GM18507 (cell line): ENCODE measurements at places on chromosomes 1 and 21.

DNA sequence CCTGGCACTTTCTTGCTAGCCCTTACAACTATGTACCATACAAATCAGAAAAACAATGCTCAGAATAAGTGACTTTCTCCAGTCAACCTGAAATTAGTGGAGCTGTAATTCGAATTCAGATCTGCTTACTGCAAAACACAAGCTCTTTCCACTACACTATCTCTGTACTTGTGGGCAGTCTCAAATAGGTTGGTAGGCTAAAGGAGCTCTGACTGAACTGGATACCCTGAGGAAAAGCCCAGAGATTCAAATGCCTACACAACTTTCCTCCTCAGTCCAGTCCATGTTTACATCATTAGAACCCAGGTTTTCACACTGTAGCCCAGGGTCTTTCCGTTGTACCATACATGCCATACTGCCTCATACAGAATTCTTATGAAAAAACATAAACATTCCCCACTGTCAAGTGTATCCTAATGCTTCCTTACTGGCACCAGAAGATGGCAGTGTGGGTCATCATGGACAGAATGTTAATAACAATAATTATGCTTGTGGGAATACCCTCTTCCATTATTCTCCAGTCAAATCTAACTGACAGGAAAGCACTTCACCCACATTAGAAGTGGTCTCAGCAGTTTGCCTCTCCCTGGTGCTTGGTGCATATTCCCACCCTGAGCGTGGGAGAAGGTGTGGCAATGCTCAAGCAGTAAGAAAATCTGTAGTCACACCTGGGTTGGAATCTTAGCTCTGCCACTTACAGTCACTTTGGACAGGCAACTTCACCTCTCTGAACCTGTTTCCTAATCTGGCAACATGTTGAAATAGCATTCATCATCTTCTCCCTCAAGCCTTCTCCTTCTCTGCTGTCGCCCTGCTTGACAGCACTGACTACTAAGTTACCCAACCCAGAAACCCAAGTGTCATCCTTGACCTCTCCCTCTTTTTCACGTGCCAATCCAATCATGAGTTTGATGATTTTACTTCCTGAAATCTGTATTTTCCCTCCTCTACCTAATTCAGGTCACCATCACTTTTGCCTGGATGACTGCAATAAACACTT is 14.4 kb upstream of the ZFYVE9 start:
- no peak for DNase-seq

- peak; percentile 14 for DNase-seq
Observed at GRCh38 chr1:213070406-213070805, 19.4 kb downstream of the RPS6KC1 start.

- no peak for DNase-seq
Observed at GRCh38 chr21:45255381-45256020, 32.2 kb downstream of the POFUT2 start.

- DNase-seq = no peak
Observed at GRCh38 chr1:39866767-39867166, 16.5 kb downstream of the TRIT1 start.

GRCh38 chr21:42093186-42093585 is 22.1 kb downstream of the UMODL1 start:
- DNase-seq = no peak

GRCh38 chr1:245500546-245500945 is 345.8 kb downstream of the KIF26B start:
- no peak for DNase-seq

DNA sequence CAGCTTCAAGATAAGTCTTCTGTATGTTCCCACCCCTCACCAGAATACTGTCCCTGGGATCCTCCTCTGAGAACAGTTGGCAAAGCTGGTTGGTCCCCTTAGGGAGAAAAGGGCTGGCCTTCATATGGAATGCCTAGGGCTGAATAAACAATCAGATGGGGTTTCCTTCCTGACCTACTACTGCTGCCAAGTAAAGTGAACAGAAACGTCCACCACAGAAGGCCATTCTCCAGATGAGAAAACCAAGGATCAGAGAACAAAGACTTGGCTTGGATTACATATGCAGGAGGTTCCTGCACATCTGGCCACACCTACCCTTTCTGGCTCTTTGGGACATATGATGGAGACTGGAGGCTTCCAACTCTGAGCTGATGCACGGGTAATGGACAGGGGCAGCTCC is 194.5 kb downstream of the HIVEP3 start:
- no peak for DNase-seq

DNA sequence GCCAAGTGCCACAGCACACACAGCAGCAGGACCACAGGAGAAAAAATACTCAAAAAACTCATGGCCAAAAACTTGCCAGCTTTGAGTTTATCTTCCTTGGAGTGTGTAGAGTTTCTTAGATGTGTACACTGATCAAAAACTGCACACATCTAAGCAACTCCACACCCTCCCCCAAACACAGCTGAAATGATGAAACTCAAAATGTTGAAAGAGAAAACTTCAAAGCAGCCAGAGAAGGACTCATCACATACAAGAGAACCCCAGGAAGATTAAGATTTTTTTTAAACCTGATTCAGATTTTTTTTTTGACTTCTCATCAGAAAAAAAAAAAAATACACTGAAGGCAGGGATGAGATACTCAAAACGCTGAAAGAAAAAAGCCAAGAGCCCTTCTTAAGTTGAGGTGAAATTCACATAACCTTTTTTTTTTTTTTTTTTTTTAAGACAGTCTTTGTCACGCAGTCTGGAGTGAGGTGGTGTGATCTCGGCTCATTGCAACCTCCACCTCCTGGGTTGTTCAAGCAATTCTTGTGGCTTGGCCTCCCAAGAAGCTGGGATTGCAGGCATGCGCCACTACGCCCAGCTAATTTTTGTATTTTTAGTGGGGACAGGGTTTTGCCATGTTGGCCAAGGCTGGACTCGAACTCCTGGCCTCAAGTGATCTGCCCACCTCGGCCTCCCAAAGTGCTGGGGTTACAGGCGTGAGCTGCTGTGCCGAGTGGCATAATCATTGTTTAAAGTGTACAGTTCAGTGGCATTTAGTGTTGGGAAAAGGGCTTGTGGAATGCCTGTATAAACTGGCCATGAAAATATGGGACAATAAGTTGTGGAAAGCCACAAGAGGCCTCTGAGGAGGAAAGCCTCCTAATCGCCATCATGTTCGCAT is 20.9 kb upstream of the PDXK start:
- no peak for DNase-seq
